Eye (tissue), 1 donor: ENCODE measurements at places on chromosomes 12 and 14.

DNA sequence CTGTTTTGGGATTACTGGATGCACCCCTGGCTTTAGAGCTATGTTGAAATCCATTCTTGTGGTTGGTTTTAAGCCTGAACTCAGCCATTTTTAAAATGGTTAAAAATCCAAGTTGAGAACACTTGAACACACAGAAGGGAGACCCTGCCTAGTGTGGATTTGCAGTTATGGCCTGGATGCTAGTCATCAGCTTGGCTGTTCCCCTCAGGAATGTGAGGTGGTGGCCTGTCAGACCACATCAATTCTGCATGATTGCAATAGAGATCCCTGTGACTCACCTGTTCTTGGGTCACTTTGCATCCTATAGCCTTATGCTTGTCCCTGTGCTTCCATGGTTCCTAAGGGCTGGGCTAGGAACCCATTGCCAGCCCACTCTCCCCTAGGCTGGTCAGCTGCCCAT, 454.1 kb downstream of the ATP23 start:
- DNase-seq, result no peak

- peak; percentile 4 for DNase-seq
Observed at GRCh38 chr12:75209812-75210138, at the start of gene KCNC2. TSS of gene KCNC2 (minus strand) at chr12:75209839.

DNA sequence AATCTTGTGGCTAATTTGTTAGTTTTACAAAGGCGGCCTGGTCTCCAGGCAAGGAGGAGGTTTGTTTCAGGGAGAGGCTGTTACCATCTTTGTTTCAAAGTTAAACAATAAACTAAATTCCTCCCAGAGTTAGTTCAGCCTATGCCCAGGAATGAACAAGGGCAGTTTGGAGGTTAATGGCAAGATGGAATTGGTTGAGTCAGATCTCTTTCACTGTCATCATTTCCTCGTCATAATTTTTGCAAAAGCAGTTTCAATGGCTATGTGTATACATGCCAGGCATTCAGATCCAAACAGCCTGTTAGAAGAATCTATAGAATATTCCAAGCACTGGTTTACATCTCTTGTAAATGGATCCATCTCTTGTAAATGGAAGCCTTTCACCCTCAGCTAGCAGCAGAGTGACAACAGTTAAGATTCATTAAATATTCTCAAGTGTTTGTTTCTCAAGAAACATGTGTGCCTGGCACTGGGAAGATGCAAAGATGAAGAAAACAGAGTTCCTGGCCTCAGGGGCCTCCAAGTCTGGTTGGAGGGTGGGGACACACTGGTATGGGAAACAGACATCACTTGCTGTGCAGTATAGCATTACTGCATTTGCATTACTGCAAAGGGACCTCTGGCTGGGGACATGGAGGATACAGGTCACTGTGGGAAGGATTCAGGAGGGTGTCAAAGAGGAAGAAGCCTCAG, 65.8 kb downstream of the RIN3 start:
- no peak for DNase-seq

- DNase-seq, result no peak
Observed at GRCh38 chr12:55706568-55707218, 1.0 kb downstream of the ITGA7 start.

GRCh38 chr14:104955396-104955770, 22.8 kb downstream of the AHNAK2 start:
- DNase-seq, result no peak

- no peak for DNase-seq
Observed at GRCh38 chr12:52756281-52756960, 20.7 kb downstream of the KRT76 start.

GRCh38 chr14:28294834-28295440, 471.6 kb upstream of the FOXG1 start:
- no peak for DNase-seq

DNA sequence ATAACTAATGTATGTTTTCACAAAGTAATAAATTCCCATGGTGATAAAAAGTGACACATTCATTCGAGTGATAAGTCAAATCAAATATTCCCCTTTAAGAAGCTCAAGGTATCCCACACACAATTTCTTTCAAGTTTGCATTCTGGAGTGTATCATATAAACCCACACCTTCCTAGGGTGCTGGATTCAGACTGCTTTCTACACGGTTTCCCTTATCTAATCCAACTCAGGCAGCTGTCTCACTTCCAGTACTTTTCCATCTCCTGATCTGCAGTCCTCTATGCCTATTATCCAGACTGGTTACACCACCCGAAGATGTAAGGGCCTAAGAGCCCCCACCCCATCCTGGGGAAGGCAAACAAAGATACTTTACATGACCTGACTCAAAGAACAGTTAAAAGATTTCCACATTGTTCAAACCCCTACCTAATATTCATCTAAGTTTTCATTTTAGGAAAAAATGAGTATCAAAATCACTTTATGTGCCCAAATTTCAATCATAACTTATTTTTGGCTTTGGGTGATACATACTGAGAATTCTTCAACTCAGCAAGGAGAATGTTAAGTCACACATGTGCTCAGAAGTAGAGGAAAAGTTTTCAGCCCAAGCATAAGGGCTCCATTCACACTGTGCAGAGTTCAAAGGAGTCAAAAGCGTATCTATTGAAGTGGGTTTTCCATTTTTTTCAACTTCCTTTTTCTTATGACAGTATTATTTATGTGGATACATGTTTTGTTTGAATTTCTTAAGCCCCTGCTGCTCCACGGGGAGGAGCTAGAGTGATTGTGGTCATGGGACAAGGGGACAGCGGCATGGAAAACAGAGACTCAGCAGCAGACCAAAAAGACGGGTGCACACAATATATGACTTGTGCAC, 41.8 kb downstream of the CORO1C start:
- peak; percentile 38 for DNase-seq

- DNase-seq, result peak; percentile 48
Observed at GRCh38 chr14:102779084-102779462, 1.8 kb downstream of the TRAF3 start.

DNA sequence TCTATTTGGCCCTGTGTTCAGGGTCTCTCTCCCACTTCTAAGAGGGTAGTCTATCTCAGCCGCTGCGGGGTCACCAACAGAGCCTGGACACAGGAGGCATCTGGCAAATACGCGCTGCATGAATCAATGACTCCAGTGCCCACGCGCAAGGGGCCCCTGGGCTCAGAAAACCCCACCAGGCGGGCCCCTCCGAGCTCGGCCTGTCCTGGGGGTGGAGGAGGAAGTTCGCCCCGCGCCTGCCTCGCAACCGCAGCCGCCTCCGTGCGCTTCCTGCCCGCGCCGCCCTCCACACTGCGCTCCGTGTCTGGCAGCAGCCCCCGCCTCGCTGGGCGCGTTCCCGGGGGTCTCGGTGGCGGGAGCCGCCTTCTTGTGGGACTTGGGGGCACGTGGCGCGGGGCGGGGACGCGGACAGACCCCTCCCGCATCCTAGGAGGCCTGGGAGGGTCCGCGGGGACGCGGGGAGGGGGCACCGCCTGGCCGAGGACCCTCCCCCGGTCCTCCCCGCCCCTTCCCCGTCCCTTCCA, 811 bp upstream of the FBRSL1 start:
- no peak for DNase-seq

DNA sequence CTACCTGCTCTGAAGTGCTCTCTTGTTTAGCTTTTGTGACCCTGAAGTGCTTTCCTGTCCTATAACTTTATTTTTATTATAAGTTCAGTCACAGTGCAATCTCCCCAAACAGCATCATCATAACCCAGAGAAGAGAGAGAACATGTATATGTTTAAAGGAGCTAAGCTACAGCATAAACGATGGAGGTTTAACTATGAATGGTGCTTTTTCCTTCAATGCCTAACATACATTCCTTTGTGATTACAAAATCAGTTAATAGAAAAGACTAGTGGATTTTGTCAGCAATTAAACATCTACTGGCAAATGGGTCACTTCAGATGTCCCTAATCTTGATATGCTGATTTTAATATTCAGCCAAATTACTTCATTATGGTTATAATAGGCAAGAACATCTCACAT, 46.4 kb downstream of the ZFYVE21 start:
- no peak for DNase-seq

- DNase-seq, result no peak
Observed at GRCh38 chr12:52175371-52176350, 16.2 kb downstream of the KRT80 start.

GRCh38 chr14:68968721-68969120, 10.4 kb downstream of the ACTN1 start:
- no peak for DNase-seq

DNA sequence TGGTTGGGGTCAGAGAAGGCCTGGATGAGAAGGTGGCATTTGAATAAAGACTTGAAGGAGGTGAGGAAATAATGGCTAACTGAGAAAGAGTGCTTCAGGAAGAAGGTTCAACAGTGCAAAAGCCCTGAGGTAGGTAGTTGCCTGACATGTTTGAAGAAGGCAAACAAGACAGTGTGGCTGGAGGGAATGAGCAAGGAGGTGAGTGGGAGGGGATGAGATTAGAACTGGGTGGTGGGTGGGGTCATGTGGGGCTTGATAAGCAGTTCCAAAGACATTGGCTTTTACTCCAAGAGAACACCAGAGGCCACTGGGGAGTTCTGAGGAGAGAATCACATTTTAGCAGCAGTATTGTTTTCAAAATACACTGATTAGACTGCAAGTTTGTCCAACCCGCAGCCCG, 50.5 kb downstream of the HSPB8 start:
- no peak for DNase-seq

GRCh38 chr12:65699251-65699650, 125.0 kb upstream of the HMGA2 start:
- DNase-seq, result no peak

DNA sequence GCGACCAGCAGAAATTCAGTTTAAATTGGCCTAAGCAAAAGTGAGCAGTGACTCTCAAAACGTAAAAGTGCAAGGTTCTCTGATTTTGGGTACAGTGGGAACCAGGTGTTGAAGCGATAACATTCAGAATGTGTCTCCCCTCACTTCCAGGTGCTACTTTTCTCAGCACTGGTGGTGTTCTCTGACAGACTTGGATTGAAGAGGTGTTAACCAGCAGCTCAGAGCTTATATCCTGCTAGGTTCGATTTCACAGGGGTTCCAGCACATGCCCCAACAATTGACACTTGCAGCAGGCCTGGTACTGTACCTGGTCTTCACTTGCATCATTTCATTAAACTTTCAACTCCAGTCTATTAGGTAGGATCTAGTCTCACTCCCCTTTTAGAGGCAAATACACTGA, 680.2 kb downstream of the VRK1 start:
- DNase-seq, result no peak

DNA sequence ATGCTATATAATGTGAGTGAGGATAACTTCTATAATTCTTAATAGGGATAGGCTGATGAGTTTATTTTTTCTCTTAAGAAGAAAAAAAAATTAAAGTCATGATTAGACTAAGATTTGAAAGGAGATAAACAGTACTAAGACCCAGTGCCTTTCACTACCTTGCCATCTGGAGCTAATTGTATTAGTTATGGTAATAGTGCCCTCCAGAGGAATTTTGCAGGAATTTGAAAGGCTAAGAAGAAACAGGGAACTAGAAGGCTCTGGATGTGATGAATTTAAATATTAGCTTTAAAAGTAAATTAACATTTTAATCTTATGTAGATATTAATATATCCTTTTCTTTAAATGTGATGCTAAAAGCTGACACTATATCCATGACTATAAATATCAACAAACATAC, 36.6 kb upstream of the PIK3C2G start:
- peak; percentile 63 for DNase-seq

DNA sequence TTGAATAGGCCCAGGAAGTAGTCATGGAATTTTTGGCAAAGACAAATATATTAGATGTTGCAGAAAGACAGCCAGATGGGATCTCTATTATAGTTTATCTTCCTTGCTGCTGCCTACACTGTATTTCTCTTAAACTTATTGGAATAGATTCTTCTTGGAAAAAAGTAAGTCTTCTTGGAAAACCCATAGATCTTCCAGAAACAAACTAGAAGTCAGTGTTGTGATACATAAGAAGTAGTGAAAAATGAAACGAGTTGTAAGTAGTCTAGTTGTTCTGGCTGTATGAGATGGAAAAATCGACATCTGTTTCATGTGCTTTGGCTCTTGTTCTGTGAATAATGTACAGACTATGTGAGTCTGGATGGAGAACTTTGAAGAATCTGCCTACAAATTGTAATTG, 29.0 kb downstream of the GLIPR1L2 start:
- no peak for DNase-seq

- no peak for DNase-seq
Observed at GRCh38 chr14:97299661-97300060, 502.5 kb downstream of the VRK1 start.

DNA sequence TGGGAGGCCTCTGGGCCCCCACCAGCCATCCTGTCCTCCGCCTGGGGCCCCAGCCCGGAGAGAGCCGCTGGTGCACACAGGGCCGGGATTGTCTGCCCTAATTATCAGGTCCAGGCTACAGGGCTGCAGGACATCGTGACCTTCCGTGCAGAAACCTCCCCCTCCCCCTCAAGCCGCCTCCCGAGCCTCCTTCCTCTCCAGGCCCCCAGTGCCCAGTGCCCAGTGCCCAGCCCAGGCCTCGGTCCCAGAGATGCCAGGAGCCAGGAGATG, 729 bp upstream of the GAPDH start:
- no peak for DNase-seq

- DNase-seq, result no peak
Observed at GRCh38 chr14:92635896-92636295, 112.5 kb downstream of the LGMN start.

GRCh38 chr12:125402874-125403789, 337.9 kb downstream of the AACS start:
- peak; percentile 56 for DNase-seq

- no peak for DNase-seq
Observed at GRCh38 chr14:22210026-22210425, 379.0 kb downstream of the DAD1 start.

- DNase-seq, result no peak
Observed at GRCh38 chr12:120485961-120486881, 9.7 kb upstream of the DYNLL1 start.

GRCh38 chr14:23173796-23174195, 9.7 kb downstream of the SLC7A8 start:
- no peak for DNase-seq

DNA sequence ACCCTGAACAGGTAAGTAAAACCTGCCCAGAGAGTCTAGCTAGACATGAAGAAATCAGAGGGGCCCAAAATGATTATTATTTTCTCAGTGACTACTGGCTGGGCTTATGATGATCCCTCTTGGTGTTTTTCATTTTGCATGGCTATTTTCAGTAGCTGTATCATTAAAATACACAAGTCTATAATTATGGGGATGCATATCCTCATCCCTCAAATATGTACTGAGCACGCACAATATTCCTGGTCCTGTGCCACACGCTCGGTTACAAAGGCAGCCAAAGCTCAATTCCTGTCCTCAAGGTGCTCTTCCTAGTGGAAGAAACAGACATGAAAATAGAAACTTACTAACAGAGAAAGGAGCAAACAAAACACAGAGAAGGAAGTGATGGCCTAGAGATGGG, 180.0 kb downstream of the DAD1 start:
- no peak for DNase-seq

GRCh38 chr12:96412431-96412830, 12.2 kb upstream of the CDK17 start:
- DNase-seq, result no peak
